ENCODE measurements at places on chromosomes 5 and 9.

GRCh38 chr9:73143711-73144328 lies 7.8 kb upstream of the ANXA1 start:
- no peak for DNase-seq

DNA sequence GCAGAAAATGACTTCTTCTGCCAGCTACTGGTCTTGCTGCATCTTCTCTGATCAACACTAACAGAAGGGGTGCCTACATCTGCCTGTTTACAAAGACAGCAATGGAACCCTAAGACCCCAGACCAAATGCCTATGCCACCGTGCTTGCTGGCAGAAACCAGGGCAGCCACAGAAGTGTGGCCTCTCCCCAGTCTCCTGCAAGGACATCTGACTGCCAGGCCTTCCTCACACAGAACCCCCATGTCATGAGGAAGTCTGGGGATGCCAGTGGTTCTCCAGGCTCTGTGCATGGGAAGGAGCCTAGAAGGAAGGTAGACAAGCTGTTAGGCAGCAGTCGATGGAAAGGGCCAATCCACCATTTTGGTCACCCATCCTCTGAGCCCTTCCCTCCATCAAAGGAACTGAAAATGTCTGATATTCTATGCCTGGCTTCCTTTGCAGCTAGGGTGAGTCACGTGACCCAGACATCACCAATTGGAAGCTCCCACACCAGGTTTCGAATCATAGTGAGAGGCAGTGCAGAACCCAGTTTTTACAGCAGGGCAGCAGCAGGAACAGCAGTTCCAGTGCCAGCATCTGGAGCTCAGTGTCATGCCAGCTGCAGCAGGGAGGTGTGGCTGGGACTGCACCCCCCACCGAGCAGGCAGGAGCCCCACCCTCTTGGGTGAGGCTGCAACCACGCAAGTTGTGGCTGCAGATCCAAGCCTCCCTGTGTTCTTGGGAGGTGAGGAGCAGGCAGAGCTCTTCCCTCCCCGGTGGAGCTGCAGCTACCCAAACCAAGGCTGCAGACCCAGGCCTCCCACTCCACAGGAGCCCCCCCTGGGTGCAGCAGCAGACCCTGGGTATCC lies 123.4 kb downstream of the OLFM1 start:
- DNase-seq, result no peak

- no peak for DNase-seq
Observed at GRCh38 chr9:77092536-77092935, 73.1 kb downstream of the FOXB2 start.

DNA sequence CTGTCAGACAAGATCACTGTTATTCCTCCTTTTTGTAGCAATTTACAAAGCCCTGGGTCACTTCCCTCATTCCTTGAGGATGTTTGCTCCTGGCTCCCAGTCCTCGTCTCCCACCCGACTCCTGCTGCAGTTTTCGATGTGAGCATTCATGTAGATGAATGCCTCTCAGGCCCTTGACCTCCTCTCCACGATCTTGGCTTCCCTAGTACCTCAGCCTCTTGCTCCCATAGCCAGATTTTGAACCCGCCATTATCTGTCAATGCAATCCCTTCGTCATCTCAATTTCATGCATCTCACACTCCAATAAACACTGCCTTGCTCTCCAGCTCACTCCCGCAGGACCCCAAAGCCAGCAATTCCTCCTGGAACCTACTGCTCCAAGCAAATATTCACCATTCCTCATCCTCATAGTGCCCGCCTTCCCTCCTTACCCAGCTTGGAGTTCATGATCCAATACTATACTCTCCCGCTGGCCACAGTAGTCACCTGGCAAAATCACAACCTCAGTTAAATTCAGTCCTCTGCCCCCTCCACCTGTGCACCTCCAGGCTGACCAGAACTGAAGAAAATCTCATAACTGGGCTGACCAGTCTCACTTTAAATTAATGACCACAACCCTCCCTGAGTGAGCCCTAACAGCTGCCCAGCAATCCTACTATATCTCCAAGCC lies 35.1 kb upstream of the JADE2 start:
- DNase-seq, result no peak

DNA sequence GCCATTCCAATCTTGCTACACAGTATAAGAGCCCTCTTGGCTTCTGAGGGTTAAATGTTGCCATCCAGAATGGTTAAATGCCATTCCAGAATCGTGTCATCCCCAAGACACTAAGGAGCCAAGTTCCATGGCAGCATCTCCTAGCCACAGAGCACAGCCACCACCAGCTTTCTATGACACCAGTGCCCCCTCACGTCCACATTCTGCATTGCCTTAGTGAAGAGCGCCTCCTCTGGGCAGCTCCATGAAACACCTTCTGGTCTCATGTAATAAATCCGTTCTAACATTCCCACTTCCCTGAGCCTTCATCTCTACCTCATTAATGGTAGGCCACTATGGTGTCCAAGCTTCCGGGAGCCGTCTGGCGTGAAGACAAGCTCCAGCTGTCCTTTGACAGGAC lies 12.4 kb downstream of the CBY3 start:
- DNase-seq, result peak; percentile 2

DNA sequence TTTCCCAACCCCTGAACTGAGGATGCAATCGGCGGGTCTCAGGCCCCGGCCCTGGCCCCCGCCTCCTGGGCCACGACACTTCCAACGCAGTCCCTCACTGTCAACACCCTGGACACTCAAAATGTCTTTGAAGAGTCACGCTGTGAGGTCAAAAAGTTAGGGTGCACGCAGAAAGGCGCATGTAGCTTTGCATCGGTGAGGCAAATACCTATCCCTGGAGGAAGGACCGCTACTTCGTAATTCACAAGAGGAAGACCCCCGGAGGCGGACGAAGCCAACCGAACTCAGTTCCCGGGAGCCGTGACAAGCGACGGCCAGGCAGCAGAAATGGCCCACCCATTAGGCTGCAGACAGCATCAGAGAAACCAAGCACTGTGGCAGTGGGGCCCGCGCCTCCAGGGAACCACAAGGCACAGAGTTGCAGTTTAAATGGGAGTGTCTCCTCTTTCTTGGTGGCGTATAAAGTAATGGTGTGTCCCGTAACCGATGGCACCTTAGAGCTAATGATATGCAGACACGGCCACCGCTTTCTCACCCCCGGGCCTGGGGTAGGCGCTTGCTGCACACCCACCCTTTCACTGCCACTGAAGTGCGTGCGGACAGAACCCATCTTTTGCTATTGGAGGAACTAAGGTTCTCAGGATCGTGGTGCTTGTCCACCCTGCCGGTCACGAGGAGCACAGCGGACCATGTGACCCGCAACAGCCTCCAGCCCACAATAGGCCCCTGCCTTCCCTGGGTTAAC lies 9.0 kb downstream of the ADAMTS2 start:
- DNase-seq, result no peak
